ENCODE measurements at places on chromosomes 2 and 18.

DNA sequence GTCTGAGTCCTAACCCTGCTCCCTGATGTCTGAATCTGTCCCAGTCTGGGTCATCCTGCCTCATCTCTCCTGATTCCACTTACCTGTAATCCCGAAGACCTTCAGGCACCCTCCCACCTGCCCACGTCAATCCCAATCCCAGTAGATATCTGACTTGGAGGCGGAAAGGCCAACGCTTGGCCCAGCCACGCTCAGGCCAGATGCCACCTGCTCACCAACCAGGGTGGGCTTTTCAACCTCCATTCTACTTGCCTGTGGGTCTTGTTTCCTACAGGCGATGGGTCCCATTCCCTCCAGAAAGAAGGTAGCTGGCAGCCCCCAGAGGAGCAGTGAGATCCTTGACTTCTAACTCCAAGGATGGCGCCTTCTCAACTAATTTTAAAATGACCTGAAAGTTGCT, 59.7 kb downstream of the INPP5D start:
- DNase-seq: no peak

DNA sequence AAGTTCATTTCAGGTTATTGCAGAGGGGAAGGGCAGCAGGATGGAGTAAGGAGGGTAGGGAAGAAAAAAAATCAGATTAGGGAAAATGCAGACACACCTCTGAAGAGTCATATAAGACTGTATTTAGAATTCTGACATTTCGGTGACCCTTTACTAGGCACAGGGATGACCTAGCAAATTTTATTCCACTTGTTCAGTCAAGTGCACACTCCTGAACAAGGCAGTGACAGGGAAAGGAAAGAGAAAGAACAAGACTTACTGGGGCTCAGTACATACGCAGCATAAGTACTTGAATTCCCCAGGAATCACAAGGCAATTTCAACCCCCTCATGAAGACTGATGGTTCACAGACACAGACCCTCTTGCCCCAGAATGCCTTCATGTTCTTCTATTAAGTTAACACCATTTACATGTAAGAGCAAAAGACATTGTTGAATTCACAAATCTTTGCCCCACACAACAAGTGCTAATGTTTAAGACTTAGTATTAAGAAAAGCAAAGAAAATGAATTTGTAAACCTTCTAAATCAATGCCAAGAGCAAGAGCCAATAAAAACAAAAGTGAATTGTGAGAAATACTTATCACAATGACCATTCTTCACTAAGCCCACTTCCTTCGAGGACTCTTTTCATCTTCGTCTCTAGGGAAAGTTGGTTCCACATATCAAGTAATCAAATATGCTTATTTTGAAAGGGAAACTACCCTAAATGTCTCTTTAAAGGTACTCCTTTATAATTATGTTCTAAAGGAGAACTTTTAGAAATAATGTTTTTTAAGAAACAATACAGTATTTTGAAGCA, 47.0 kb downstream of the COBLL1 start:
- no peak for DNase-seq

DNA sequence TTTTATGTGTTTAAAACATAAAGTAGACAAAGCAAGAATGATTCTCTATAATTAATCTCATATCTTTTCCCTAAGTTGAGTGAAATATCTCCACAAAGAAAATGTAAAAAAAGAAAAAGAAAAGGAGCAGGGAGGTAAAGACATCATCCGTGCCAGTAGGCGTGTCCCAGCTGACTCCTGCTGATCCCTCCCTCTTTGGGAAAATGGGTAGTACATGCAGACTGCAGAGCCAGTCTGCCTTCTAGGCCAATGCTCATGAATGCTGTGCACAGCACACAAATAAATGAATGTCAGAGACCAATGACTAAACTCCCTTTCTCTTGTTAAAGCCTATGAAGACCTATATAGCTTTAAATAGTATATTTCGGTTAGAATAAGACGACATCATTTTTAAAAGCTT, 64.7 kb downstream of the RAPH1 start:
- DNase-seq: no peak

DNA sequence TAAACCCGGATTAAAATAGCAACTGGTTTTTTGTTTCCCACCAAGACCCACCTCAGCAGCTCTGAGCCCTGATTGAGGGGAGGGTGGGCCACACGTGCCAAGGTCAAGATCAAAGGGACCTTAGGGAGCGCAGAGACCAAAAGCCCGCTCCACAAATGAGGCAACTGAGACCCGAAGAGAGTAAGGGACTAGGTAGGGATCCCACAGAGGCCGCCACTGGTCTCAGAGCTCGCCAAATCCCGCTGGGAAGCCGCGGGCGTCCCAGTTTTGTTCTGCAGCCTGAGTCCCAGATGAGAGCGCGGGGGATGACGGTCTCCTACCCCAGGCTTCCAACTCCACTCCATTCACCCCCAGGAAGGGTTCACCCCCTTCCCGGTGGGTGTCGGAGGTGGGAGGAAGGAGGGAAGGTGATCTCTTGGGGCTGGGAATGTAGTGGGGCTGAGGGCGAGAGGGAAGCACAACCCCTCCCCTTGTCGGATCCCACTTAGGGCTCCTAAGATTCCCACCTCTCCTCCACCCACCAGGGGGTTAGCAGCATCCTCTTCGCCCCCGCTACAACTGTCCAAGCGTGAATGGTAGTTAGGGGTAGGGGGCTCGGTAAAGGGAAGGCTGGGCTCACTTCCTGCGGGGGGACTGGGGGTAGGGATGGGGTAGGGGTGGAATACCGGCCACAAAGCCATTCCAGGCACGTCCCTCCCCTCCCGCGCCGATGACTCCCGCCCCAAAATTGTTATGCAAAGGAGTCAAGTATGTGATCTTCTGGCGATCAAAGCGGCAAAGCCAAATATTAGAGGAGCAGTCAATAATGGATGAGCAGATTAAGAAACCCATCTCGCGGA, 7.3 kb upstream of the EN1 start:
- no peak for DNase-seq

- peak; percentile 30 for DNase-seq
Measured at GRCh38 chr2:187689372-187689771, 135.1 kb upstream of the TFPI start.

GRCh38 chr18:50607378-50607926, 47.6 kb downstream of the MAPK4 start:
- DNase-seq: no peak
